ENCODE measurements at places on chromosomes 3 and 15. TPM values are rescaled to one million over a fixed set of nuclear protein-coding genes. Genes with fewer than 3 reads are reported as not detected.

Gene SMCO1
- polyA plus RNA-seq: 1.5 TPM

Gene RLBP1
- not detected for polyA plus RNA-seq

Gene MAP1A
- polyA plus RNA-seq: 27.2 TPM

Gene CKMT1A
- polyA plus RNA-seq: 81.7 TPM

Gene C2CD4B
- polyA plus RNA-seq: 0.29 TPM

Gene BCL2A1
- not detected for polyA plus RNA-seq

Gene SSR3
- 354 TPM for polyA plus RNA-seq

Gene NR2E3
- 1.5 TPM for polyA plus RNA-seq

Gene ACKR4
- not detected for polyA plus RNA-seq

Gene USP50
- polyA plus RNA-seq: 18.8 TPM

All from Purkinje cell (primary cell).